ENCODE measurements at places on chromosomes 11 and 22. TPM values are rescaled to one million over a fixed set of nuclear protein-coding genes. Genes with fewer than 3 reads are reported as not detected.

Gene NAV2
- 14.5 TPM for total RNA-seq

Gene SLC22A12
- total RNA-seq, result not detected

Gene MACROD1
- 15.7 TPM for total RNA-seq

Gene PIK3C2A
- total RNA-seq, result 47.5 TPM

Gene RIBC2
- total RNA-seq, result 3.9 TPM

Gene LRRC56
- total RNA-seq, result 0.11 TPM

Gene UPK2
- total RNA-seq, result not detected

Gene CLCF1
- 0.45 TPM for total RNA-seq

Gene OR8H1
- not detected for total RNA-seq

Gene CHKB
- 22.2 TPM for total RNA-seq

Data from SK-MEL-5 (cell line).